Stimulated activated CD4-positive, alpha-beta T cell treated with anti-CD3 and anti-CD28 coated beads, TNF-alpha, amount 100 ng/mL, for 24 hours (primary cell): ENCODE measurements at places on chromosomes 7 and 10.

GRCh38 chr10:14184841-14185315, 145.8 kb downstream of the FRMD4A start:
- DNase-seq = peak; percentile 14

DNA sequence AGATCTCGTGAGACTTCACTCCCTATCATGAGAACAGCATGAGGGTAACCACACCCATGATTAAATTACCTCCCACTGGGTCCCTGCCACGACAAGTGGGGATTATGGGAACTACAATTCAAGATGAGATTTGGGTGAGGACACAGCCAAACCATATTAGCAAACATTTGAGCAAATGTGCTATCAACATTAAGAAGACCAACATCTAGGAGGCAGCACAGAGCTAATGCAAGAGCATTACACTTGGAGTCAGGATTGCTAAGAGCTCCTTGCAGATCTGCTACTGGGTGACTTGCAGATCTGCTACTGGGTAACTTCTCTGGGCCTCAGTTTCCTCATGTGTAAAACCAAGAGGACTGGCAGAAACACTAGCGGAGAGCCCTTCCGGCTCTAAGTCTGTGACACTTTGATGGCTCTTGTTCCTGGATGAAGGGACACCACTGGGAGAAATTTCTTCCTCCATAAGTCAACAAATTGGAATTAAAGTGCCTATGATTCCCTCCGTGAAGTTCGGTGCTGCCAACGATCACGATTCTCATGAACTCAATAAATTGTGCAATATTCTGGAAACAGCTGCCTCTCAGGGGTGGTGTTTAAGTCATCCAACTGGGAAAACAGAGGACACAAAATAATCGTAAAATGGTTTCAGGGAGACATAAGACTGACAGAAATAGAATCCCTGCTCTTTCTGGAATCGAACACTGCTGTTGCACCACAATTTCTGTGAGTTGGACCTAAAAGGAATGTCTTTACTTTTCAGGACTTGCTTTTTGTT, 115.8 kb upstream of the ITGB1 start:
- DNase-seq = no peak

GRCh38 chr10:119525116-119525515, 17.4 kb downstream of the RGS10 start:
- no peak for DNase-seq

DNA sequence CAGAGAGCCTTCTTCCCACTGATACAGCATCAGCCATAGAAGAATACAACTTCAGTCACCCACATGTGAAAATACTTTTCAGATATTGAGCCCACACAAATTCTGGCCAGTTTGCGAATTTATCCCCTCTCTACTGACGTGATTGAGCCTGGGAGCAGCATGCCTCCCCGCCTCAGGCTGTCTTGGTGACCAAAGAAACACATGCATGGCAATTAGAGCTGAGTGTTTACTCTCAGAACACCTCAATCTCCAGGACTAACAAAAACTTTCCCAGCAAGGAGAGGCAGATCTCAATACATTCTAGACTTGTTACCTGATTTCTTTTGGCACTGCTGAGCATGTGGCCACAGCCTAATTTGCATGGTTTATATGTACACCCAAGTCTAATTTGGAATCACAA, 122.5 kb downstream of the TMEM26 start:
- DNase-seq = no peak

DNA sequence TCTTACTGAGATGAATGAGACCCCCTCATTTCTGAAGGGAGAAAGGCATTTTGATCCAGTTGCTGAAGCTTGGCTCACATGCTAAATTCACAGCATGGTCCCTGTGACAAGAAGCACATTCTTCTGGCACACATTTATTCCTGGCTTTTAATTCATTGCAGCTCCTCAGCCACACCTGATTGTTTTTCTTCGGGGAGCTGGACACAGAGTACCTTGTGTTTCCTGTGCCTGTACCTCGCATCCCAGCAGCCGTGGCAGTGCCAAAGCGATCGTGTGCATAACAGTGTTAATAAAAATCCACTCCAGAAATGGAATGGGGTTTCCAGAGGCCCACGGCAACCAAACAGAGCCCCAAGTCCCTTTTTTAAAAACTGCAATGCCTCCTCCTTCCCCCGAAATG, 615.3 kb upstream of the MGMT start:
- no peak for DNase-seq

- no peak for DNase-seq
Measured at GRCh38 chr10:95847007-95847406, 60.8 kb upstream of the CC2D2B start.

DNA sequence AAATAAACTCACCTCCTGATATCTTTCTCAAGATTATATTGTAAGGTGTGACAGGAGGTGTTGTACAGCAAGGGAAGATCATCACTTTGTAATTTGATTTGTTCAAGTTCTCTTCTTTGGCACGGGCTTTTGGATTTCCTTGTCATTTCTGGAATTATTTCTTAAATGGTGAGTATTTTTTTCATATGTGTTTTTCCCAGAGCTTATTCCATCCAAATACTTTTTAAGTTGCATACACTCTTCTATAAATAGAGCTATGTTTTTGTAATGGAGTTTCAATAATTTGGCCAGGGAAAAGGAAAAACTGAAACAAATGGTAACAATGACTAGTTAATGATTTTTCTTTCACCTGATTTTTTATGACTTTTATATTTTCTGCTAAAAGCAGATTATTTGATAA, 92.5 kb downstream of the CFAP58 start:
- no peak for DNase-seq

DNA sequence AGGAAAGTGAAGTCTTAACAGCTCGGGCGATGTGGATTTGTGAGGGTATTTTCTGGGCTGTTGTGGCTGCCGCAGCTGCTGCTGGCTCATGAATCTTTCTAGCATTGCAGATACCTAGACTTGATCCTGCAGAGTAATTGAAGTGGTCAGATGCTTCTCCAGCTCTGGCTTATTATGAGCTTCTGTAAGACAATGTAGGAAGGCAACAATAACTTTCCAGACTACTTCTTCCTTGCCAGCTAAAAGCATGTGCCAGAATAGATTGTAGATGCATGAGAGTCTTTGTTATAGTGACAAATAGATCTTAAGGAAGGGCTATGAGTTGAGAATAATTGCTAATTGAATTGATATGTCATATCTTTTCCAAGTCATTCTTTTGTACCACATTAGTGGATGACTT, 461.4 kb upstream of the POT1 start:
- no peak for DNase-seq

- no peak for DNase-seq
Measured at GRCh38 chr7:95298091-95298490, 26.2 kb downstream of the PON1 start.

GRCh38 chr7:108368466-108368865, 87.8 kb downstream of the NRCAM start:
- DNase-seq = no peak

- no peak for DNase-seq
Measured at GRCh38 chr7:129872054-129872453, 80.7 kb downstream of the UBE2H start.

GRCh38 chr10:124474514-124475070, 13.0 kb downstream of the LHPP start:
- no peak for DNase-seq
